Spinal cord (tissue), 10 donors: ENCODE measurements at places on chromosomes 1 and 21. TPM values are rescaled to one million over a fixed set of nuclear protein-coding genes. Genes with fewer than 3 reads are reported as not detected.

DNA sequence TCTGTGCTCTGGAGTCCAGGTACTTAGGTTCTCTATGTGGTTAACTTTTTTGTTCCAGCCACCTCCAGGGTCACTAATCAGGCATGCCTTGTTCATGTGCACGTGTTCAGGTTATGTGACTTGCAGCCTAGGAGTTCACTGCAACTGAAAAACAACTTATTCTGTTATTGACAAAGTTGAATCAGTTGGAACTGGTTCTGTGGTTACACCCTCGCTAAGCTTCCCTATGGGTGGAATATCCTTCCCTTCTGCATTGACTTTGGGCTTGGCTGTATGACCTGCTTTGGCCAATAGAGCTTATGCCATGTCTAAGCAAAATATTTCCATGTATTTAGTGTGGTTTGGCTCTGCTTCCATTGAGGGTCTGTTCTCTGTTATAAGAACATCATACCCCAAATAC, 66.0 kb upstream of the DNAH14 start:
- H3K27ac ChIP-seq = no peak overlapping the region
- H3K27me3 ChIP-seq = no peaks in the 10 kb centered on the region

The C1orf87 gene
- 1.1 TPM for total RNA-seq

DNA sequence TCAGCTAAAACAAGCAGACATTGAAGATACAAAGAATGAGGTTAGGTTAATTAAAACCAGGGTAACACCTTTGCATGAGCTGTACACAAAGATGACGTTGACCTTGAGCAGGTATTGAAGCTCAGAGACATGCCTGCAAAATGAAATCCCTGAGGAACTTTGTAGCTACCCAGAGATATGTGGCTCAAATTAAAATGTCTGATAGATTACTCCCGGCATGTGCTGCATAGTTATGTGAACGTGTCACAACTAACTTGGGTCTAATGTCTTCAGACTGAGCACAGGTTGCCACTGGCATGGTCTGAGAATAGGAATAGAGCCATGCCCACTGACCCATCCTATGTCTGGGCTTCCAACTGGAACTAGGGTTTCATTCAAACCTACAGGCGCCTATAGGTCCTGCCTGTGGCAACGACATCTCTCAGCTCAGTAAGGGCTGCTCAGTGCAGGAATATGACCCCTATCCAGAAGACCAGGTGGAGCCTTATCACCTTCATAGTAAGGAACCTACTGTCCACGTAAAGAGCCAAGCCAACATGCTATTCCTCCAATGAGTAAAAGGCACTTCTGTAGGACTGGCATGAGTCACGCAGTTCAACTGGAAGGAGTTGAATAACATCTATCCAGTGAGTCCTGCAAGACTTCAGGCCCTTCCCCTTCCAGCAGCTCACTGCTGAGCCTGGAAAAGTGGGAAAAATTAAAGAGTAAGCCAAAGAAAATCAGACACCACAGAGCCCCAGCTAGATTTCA, 60.7 kb downstream of the PRKAB2 start:
- DNase-seq = no peak
- no peaks in the 10 kb centered on the region for H3K27me3 ChIP-seq
- no peaks in the 10 kb centered on the region for H3K36me3 ChIP-seq
- no peak overlapping the region for H3K27ac ChIP-seq
- H3K4me1 ChIP-seq = no peaks in the 10 kb centered on the region
- no peak overlapping the region for H3K4me3 ChIP-seq

DNA sequence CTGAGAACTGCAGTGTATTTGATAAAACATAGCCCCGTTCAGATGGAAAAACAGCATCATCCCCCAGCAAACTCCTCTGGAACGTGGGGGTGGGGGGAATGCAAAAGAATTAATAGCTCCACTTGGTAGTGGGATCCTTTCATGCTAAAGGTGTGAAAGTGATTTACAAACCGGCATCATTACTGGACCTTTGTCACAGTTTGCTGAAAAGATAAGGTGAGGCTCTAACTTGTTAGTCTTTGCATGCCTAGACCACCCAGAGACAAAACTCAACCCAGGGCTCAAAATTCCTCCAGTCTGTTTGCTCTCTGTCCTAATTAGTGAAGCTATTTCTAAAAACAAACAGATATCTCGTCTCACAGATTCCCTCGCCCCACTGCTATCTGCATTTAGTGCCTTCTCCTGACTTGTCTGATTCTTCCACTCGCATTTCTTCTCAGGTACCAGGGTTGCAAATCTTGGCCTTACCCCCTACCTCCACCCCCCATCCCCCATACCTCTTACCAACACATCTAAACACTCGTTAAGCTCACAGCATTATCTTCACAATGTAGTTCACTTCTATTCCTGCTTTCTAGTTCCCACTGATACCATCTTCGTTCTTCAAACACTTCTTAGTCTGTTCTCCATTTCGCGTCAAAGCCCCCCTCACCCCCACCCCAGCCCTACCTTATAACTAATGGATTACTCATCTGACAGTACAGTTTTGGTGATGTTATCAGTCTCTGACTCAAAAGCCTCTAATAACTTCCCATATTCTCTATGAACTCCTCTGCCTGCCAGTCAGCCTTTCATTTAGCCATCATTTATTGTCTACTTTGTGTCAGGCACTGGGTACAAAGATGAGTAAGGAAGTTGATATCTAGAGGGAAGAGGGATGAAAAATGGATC, 11.8 kb downstream of the IER5 start:
- no peaks in the 10 kb centered on the region for H3K36me3 ChIP-seq
- H3K4me1 ChIP-seq = peaks cover 36% of the 10 kb centered on the region
- no peaks in the 10 kb centered on the region for H3K27me3 ChIP-seq

GRCh38 chr1:179781962-179782361, 38.9 kb downstream of the FAM163A start:
- no peak overlapping the region for H3K4me3 ChIP-seq
- H3K27me3 ChIP-seq = no peaks in the 10 kb centered on the region
- H3K36me3 ChIP-seq = no peaks in the 10 kb centered on the region

The IBA57 gene
- 7.9 TPM for total RNA-seq

GRCh38 chr1:28815533-28816185, 3.7 kb downstream of the OPRD1 start:
- H3K36me3 ChIP-seq = no peaks in the 10 kb centered on the region
- H3K27me3 ChIP-seq = peaks cover 45% of the 10 kb centered on the region
- H3K4me1 ChIP-seq = peaks cover 13% of the 10 kb centered on the region
- no peak overlapping the region for H3K4me3 ChIP-seq

GRCh38 chr1:246591504-246591903, 25.2 kb downstream of the CNST start:
- peaks cover 8% of the 10 kb centered on the region for H3K36me3 ChIP-seq
- DNase-seq = no peak

GRCh38 chr21:34687065-34687464, 18.3 kb downstream of the CLIC6 start:
- H3K4me3 ChIP-seq = no peak overlapping the region
- no peaks in the 10 kb centered on the region for H3K4me1 ChIP-seq
- DNase-seq = no peak

DNA sequence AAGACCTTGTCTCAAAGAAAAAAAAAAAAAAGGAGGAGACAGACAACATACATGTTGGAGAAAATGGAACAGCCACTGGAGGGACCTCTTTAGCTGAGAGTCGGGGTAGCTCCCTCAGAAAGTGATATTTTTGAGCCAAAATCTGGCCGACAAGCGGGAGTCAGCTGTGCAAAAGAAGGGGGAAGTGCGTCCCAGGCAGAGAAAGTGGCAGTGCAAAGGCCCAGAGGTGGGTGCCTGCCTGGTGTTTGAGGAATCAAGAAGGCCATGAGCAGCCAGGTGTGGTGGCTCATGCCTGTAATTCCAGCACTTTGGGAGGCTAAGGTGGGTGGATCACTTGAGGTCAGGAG, 6.1 kb upstream of the CROCC start:
- H3K36me3 ChIP-seq = no peaks in the 10 kb centered on the region
- H3K27ac ChIP-seq = no peak overlapping the region
- no peaks in the 10 kb centered on the region for H3K27me3 ChIP-seq
- no peak for DNase-seq

DNA sequence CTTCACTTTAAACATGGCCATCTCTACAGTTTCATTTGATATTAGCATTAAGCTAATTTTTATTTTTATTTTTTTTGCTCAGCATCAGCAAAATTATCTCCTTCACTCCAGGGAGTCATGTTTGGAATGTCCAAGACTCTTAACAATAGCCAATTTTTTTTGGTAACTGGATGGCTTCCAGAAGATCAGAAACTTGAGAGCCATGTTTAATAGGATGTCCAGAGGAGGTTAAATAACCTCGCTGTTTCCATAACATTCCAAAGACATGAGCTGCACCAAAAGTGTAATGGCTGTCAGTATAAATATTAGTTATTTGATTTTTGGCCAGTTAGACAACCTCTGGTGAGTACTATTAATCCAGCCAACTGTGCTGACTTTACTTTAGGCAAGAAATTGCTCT, 80.7 kb downstream of the DNTTIP2 start:
- H3K36me3 ChIP-seq = no peaks in the 10 kb centered on the region
- no peaks in the 10 kb centered on the region for H3K4me1 ChIP-seq
- H3K27ac ChIP-seq = no peak overlapping the region
- no peak overlapping the region for H3K4me3 ChIP-seq
- peaks cover 2% of the 10 kb centered on the region for H3K27me3 ChIP-seq

DNA sequence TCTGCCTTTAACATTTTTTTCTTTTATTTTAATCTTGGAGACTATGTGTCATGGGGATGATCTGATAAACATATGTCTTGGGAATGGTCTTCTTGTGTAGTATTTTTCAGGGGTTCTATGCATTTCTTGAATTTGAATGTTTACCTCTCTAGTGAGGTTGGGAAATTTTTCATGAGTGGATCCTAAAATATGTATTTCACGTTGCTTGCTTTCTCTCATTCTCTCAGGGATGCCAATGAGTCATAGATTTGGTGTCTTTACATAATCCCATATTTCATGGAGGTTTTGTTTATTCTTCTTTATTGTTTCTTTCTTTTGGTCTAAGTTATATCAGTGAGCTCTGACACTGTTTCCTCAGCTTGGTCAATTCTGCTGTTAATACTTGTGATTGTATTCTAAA, 1237.2 kb downstream of the PLA2G4A start:
- H3K27me3 ChIP-seq = no peaks in the 10 kb centered on the region
- H3K36me3 ChIP-seq = no peaks in the 10 kb centered on the region
- DNase-seq = no peak
- H3K4me3 ChIP-seq = no peak overlapping the region
- no peaks in the 10 kb centered on the region for H3K4me1 ChIP-seq

DNA sequence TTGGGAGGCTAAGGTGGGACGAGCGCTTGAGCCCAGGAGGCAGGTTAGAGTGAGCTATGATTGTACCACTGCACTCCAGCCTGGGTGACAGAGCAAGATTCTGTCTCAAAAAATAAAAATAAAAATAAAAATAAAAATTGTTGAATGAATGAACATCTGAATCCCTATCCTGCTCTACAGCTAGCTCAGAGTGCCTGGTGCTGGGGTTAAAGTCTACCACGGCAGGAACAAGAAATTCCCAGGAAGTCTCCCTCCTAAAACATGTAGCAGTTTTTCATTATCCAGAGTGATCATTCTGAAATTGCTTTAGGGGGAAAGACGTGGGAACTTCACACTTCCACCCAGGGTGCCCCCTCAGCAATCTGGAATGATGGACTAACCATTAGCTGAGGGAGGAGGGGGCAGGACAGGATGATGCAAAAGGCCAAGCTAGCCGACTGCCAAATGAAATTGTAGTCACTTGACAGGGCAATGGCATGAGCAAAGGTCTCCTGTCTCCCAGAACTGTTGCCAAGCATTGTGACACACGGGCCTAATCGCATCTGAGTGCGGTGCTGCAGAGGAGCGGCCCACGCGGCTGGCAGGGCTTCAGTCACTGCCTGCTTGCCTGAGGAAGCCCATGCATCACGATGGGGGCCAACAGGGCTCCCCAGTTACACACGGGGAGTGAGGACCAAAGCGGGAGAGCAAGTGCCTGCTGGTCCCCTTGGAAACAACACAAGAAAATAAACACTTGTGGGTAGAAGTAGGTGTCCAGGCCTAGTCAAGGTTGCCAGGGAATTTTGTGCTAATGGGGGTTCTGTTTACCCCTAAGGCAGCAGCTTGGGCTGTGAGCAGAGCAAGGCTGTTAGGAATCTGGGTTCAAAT, 85.7 kb downstream of the NENF start:
- H3K27ac ChIP-seq = no peak overlapping the region
- no peak overlapping the region for H3K4me3 ChIP-seq
- peaks cover 28% of the 10 kb centered on the region for H3K4me1 ChIP-seq

GRCh38 chr21:41953249-41953830, 478 bp downstream of the C2CD2 start:
- peaks cover 48% of the 10 kb centered on the region for H3K4me1 ChIP-seq
- no peaks in the 10 kb centered on the region for H3K27me3 ChIP-seq
- peak overlapping the region; percentile 49 for H3K4me3 ChIP-seq
- peaks cover 6% of the 10 kb centered on the region for H3K36me3 ChIP-seq
- peak; percentile 31 for DNase-seq

The KCNK1 gene
- 10.5 TPM for total RNA-seq

GRCh38 chr1:94257444-94257843, 20.1 kb upstream of the ARHGAP29 start:
- H3K36me3 ChIP-seq = no peaks in the 10 kb centered on the region
- no peak overlapping the region for H3K4me3 ChIP-seq
- DNase-seq = no peak
- H3K27me3 ChIP-seq = no peaks in the 10 kb centered on the region
- H3K4me1 ChIP-seq = no peaks in the 10 kb centered on the region

DNA sequence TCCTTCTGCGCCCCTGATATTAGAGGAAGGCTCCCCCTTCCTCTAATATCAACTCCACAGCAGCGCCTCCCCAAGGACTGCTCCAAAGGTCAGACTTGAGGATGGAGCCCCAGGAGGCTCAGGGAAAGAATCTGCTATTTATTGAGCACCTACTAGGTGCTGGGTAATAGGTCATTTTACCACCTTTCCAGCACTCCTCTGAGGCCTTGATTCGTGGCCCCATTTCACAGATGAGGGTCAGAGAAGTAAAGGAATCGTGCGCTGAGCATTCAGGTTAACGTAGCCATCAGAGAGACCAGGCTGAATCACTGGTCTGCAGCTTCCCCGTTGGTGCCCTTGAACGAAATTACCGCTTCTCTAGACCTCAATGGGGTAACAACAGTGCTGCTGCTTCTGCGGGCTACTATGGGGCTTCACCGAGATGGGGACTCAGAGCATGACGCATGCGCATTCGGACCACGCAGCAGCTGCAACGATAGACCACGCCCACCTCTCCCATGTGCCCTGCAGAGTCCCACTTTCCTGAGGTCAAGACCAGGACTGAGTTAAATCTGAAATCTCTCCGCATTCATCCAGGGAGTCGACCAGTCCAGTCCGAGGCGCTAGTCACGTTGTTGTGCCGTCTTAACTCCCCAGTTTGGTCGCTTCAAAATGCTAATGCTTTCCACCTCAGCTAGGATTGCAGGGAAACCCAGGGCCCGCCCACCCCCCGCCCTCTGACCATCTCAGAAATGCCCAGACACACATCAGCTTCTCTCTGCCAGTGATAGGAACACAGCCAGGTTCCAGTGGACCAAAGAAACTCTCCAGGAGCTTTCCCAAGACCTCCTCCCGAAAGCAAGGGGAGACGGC, 12.9 kb downstream of the CAMK2N1 start:
- no peak for DNase-seq
- no peak overlapping the region for H3K4me3 ChIP-seq
- peaks cover 2% of the 10 kb centered on the region for H3K27me3 ChIP-seq
- no peaks in the 10 kb centered on the region for H3K36me3 ChIP-seq
- peaks cover 28% of the 10 kb centered on the region for H3K4me1 ChIP-seq

GRCh38 chr21:44421901-44422840, 33.1 kb upstream of the LRRC3 start:
- H3K4me1 ChIP-seq = no peaks in the 10 kb centered on the region
- H3K36me3 ChIP-seq = peaks cover 53% of the 10 kb centered on the region
- no peaks in the 10 kb centered on the region for H3K27me3 ChIP-seq
- no peak overlapping the region for H3K27ac ChIP-seq
